ENCODE measurements at places on chromosomes 3 and 15. TPM values are rescaled to one million over a fixed set of nuclear protein-coding genes. Genes with fewer than 3 reads are reported as not detected.
A peak's percentile ranks its signal among the peaks of the same experiment; 100 is the strongest.

DNA sequence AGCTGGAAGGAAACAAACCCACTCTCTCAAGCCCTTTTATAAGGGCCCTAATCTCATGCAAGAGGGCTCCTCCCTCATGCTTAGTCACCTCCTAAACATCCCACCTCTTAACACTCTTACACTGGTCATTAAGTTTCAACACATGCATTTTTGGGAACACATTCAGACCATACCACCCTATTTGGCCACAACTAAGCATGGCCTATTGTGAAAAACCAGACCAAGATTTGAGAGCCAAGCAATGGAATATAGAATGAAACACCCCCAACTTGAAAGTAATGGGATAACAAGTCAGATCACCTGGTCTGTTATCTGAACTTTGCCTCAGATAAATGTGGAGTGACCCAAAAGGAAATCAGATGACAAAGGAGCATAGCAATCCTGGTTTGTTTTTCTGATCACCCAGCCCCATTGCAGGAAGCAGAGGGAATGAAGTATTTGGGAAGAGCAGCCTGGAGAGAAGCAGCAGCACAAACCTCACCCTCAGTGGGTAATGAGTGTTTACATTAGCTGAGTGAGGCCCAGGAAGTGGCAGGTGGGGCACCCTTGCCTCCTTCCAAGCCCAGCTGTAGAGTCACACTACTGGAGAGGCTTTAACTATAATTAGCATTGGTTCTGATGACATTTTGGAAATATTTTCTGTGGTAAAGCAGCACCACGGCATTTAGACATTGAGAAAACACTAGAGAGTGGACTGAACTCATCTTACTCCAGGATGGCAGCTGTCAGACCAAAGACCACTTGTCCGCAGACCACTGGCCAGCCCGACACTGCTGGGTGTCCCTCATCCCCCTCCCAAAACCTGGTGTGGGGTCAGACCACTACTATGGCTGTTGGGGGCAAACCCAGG is 48.8 kb upstream of the PRTG start:
- H3K4me1 ChIP-seq: peaks cover 32% of the 10 kb centered on the region
- H3K27ac ChIP-seq: peak overlapping the region; percentile 79
- H3K27me3 ChIP-seq: no peaks in the 10 kb centered on the region
- H3K4me3 ChIP-seq: no peak overlapping the region
- no peaks in the 10 kb centered on the region for H3K36me3 ChIP-seq

- no peak overlapping the region for H3K4me3 ChIP-seq
- H3K27me3 ChIP-seq: no peaks in the 10 kb centered on the region
- DNase-seq: no peak
- no peaks in the 10 kb centered on the region for H3K4me1 ChIP-seq
Measured at GRCh38 chr15:37394402-37395099, 294.2 kb upstream of the MEIS2 start.

DNA sequence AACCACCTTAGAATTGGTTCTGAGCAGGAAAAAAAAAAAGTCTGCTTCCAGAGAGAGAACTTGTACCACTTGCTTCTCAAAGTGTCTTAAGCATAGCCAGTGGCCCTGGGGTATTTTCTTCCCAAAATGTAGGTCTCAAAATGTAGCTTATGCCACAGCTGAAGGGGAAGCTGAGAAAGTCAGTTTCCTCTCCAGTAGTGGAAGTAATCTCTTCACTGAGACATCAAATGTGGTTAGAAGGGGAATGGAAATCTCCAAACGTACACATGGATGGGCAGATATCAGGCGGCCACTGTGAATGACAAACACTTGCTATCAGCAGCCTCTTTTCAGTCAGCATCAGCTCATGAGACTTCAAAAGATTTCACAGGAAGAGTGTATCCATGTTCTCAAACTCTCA is 841.2 kb downstream of the TUSC7 start:
- no peaks in the 10 kb centered on the region for H3K27me3 ChIP-seq
- no peak for DNase-seq
- no peak overlapping the region for H3K4me3 ChIP-seq
- H3K4me1 ChIP-seq: no peaks in the 10 kb centered on the region

NEK10 gene
- total RNA-seq: 1.1 TPM

DNA sequence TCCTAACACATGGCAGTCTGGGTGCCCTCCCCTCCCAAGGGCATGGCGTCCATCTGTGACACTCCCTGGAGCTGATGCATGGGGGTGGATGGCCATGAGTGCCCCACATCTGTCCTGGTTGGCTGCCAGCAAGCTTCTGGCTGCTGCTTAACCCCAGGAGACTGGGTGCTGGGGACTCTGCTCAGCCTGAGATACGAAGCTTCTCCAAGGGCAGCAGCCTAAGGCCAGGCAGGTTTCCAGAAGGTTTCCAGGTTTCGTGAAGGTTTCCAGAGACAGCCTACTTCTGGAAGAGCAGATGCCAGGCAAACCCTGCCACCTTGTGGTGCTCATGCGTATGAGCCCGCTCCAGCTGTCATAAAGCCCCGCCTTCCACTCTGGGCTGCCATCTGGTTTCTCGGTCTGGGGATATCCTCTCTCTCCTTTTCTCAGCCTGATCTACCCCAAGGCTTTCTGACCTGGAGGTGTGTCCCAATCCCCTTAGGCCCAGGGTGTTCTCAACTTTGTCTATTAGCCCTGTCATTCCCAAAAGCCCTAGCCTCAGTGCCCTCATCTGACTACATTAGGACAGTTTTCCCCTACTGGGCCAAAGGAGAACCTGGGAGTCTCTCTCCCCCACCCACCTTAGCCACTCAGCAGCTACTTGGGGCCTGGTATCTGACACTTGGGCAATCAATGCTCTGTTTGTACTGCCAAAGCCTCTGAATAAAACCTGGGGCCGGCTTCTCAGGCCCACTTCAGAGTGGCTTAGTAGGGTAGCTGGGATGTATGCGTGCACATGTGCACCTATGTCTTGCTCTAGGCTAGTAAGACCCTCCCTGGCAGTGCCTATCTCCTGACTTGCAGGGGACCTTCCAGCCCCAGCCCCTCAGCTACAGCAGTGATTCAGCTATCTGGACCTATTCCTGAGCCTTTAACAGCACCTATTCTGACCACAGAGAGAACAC is 12.0 kb downstream of the MRPL46 start:
- H3K4me1 ChIP-seq: peaks cover 4% of the 10 kb centered on the region
- no peak overlapping the region for H3K4me3 ChIP-seq
- no peaks in the 10 kb centered on the region for H3K36me3 ChIP-seq
- no peak overlapping the region for H3K27ac ChIP-seq

- no peaks in the 10 kb centered on the region for H3K4me1 ChIP-seq
- H3K36me3 ChIP-seq: peaks cover 27% of the 10 kb centered on the region
- H3K27ac ChIP-seq: no peak overlapping the region
- H3K27me3 ChIP-seq: no peaks in the 10 kb centered on the region
- DNase-seq: no peak
Measured at GRCh38 chr3:100289339-100289738, 28.5 kb downstream of the TBC1D23 start.

DNA sequence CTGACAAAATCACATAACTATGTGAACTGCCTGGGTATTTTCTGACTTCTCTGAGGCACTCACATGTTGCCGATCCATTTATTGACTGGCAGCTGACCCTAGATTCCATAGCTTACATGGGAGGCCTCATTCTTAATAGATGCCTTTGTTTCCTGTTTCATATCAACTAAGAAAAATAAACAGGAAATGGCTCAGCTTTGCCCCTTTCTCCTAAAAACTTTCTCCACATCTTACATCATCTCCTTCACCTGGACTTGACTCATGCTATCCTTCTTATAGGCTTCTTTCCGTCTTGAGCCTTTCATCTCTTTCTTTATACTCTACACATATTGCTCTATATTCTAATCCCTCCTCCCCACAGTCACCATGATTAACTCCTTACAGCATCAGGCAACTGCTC is 38.0 kb downstream of the TXNRD3 start:
- H3K27ac ChIP-seq: no peak overlapping the region
- no peaks in the 10 kb centered on the region for H3K27me3 ChIP-seq
- H3K4me3 ChIP-seq: no peak overlapping the region
- H3K4me1 ChIP-seq: peaks cover 13% of the 10 kb centered on the region
- H3K36me3 ChIP-seq: no peaks in the 10 kb centered on the region

DNA sequence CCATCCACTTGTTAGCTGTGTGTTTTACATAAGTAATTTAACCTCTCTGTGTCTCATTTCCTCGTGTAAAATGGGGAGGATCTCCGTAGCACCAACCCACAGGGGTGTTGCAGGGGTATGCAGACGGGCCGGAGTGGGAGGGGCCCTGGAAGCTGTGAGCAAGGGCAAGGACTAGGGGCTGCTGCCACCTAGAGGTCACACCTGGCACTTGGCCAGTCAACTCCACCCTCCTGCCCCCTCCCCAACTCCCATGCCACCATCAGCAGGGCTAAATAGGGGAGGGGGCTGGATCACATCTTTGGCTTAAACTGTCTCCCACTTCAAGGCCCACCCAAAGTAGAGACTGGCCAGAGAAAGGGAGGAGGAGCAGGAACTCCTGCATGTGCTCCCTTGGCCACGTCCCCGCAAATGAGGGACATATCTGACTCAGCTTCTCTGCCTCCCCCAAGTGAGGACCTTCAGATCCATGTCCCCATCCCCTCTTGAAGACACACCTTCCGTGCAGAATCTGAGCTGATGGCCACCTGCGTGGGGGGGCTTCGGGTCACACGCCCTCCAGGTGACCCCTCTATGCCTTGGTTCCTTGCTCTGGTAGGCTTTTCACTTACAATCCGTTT is 2.6 kb downstream of the CCDC9B start:
- peak overlapping the region; percentile 56 for H3K4me3 ChIP-seq
- no peaks in the 10 kb centered on the region for H3K36me3 ChIP-seq
- H3K27ac ChIP-seq: peak overlapping the region; percentile 91

GUCA1C gene
- total RNA-seq: not detected

GRCh38 chr15:68204776-68205557 is at the start of gene CALML4:
Gene CALML4, minus strand, starts transcription at chr15:68205332. Its CDS starts 85 bp downstream, at chr15:68205247.
- no peaks in the 10 kb centered on the region for H3K27me3 ChIP-seq
- no peak within 1 kb of the TSS for H3K27ac ChIP-seq

DNA sequence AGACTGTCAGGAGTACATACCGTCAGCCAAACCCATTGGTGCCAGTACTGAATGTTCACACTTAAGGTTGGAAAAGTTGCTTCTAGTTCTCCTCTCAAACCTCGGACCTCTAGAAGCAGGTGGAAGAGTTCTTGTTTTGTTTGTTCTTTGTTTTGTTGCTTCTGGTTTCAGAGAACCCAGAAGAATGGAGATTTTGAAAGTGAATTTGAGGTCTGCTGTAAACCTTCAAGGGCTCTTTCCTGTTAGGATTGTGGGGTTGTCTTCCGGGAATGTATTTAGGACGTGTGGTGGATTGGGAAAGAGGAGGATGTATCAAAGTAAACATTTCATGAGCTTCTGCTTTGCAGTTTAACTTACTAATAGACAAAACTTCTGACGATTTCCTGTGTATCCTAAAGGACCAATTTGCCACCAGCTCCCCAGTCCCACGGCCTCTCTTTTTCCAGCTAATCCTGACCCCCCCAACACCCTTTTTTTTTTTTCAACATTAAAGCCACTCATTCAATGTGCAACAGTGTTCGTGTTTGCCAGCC is 50.3 kb downstream of the FILIP1L start:
- H3K27ac ChIP-seq: no peak overlapping the region
- H3K27me3 ChIP-seq: no peaks in the 10 kb centered on the region
- H3K36me3 ChIP-seq: no peaks in the 10 kb centered on the region
- no peak for DNase-seq
- H3K4me1 ChIP-seq: peaks cover 3% of the 10 kb centered on the region
- no peak overlapping the region for H3K4me3 ChIP-seq

DNA sequence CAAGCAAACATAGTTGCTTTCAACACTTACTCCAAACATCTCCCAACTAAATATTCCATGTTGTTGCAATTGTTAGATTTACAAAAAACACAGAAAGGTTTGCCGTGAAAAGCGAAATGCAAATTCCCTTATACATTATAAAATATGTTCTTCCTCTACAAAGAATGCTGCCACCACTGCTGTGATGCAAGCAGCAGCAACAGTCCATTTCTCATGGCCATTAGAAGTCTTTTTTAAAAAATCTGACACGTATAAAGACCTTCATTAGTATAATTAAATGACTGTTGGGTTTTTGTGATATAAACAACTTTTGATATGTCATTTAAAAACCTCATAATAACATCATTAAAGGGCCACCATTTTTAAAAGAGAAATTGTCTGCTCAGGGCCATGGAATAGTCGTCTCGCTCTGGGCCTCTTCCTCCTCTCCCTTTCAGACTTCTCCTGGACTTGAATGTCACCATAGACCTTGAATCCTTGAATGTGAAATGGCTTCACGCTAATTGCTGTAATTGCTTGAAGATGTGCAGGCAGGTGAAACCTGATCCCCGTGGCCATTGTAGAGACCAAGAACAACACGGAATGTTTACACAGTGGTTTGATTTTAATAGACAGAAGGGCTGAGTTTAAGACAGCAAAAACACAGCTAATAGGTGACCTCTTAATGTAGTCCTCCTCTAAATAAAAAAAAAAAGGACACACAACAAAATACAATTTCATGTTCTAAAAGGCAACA is 450.4 kb downstream of the FOXP1 start:
- H3K27ac ChIP-seq: peak overlapping the region; percentile 42
- DNase-seq: peak; percentile 71
- peaks cover 37% of the 10 kb centered on the region for H3K4me1 ChIP-seq
- no peaks in the 10 kb centered on the region for H3K27me3 ChIP-seq

GRCh38 chr3:191133359-191133758 is 65.7 kb upstream of the OSTN start:
- no peak overlapping the region for H3K27ac ChIP-seq
- no peaks in the 10 kb centered on the region for H3K27me3 ChIP-seq
- no peaks in the 10 kb centered on the region for H3K4me1 ChIP-seq
- H3K4me3 ChIP-seq: no peak overlapping the region
- no peaks in the 10 kb centered on the region for H3K36me3 ChIP-seq
- no peak for DNase-seq

DNA sequence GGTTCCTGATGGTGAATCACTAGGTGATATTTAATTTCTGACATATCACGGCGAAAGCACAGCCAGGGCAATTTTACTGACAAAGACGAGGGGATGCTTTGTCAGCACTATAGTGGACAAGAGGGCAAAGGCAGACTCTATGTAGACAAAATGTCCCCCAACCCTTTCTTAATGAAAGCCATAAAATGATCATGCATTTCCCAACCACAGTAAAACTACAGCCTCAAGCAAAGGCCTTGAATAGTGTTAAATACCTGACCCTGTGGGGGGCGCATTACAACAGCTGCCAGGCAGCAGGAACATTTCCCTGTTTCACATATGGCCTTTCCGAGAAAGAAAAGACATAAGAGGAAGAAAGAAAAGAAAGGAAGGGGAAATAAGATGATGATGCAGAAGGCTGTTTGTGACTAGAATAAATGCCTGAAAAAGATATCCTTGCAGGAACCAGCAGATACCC is 49.5 kb downstream of the GLDN start:
- H3K4me3 ChIP-seq: no peak overlapping the region
- DNase-seq: no peak
- no peaks in the 10 kb centered on the region for H3K4me1 ChIP-seq
- no peak overlapping the region for H3K27ac ChIP-seq
- H3K36me3 ChIP-seq: no peaks in the 10 kb centered on the region

GRCh38 chr3:41690766-41691563 is 270.9 kb downstream of the ULK4 start:
- peaks cover 8% of the 10 kb centered on the region for H3K4me1 ChIP-seq
- H3K4me3 ChIP-seq: no peak overlapping the region
- H3K27me3 ChIP-seq: no peaks in the 10 kb centered on the region
- H3K36me3 ChIP-seq: no peaks in the 10 kb centered on the region
- DNase-seq: peak; percentile 72

VWA5B2 gene
- 1.0 TPM for total RNA-seq

GRCh38 chr15:85649372-85649771 is 145.4 kb downstream of the KLHL25 start:
- H3K4me1 ChIP-seq: peaks cover 6% of the 10 kb centered on the region
- H3K4me3 ChIP-seq: no peak overlapping the region
- DNase-seq: no peak
- H3K36me3 ChIP-seq: peaks cover 35% of the 10 kb centered on the region
- H3K27me3 ChIP-seq: no peaks in the 10 kb centered on the region

All from SJCRH30 (cell line).